Inflammatory macrophage treated with lipopolysaccharide for 4 hours (primary cell): ENCODE measurements at places on chromosomes 3 and 15.

- no peak for DNase-seq
Observed at GRCh38 chr3:70849911-70850699, 537.7 kb upstream of the MDFIC2 start.

DNA sequence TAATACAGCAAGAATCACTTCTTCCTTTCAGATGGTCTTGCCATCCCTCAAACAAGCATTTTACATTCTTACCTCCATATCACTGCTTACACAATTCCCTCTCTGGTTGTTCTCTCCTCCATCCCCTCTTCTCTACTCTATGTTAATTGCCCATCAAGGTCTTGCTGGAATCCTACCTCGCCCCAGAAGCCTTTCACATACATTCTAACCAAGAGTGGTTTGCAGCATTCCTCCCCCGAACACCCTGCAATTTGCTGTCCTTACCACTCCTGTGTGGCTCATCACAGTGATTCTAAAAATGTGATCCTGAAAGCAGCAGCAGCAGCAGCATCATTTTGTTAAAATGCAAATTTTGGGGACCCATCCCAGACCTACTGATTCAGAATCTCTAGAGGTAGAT is 30.6 kb downstream of the TNIK start:
- DNase-seq = no peak

DNA sequence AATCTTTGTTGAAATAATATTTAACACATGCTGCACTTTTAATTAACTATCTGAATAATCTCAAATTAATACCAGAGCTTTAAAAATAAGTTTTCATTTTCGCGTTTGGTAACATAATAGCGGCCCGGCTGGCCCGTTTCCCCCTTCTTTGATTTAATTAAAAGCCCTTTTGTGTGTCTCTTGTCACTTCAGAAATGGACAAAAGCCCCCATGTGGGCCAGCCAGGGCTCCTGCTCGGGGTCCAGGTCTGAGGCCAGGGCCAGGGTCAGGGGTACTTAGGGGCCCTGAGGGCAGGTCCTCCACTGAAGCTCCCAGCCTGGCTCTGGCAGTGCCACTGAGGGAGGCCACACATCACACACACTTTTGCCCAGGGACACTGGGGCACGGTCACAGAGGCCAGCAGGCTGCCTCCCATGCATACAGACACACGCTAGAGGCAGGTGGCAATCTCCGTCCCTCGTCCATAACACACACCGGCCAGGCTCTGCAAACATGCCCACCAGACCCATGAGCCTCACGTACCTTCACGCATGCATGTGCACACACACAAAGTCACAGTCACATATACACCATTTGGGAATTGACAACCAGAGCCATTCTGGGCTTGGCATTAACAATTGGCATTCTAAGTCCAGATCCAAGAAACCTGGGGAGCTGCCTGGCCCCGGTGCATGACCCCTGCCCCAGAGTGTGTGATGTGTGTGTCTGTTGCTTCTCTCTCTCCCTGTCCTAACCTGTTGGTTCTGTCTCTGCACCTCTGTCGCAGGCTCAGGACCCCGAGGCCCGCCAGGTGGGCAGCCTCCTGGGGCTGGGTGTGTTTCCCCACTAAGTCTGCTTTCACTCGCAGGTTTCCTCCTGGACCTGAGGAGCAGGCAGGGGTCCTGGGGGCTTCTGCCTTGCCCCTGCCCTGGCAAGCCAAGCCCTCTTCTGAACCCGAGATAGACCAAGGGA is 38.5 kb downstream of the DNAJB8 start:
- DNase-seq = no peak

DNA sequence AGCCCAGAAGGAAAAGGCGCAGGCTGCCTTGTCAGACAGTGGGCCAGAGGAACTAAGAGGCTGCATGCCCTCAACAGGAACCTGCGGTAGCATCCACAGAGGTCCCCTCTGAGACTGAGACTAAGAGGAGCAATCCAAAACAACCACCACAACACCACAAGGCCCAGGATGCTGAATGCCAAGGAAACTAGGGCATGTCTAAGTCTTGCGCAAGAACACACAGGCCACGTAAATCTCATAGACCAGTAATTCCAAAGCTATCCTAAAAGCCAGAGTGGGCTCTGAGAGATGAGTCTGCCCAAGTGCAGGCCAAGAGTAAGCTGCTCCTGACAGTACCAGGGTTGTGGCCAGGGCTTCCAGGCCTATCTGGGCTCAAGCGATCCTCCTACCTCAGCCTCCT is 12.9 kb downstream of the MON1A start:
- DNase-seq = no peak

DNA sequence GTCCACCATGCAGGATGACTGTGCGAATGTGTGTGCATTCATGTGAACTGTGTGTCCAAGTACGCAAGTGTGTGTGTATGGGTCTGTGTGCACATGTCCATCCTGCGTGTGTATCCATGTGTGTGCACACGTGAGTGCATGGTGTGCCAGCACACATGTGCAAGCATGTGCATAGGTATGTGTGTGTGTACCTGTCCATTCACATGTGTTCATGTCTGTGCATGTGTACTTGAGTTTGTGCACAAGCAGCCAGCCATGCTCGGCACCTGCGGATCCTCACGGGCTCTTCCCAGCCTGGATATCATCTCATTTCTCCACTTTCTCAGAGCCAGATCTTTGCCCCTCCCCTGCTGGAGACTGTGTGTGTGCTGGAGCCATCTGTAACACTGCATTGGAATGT is 18.7 kb upstream of the PLXNA1 start:
- DNase-seq = no peak

GRCh38 chr3:103052236-103052830 is 617.5 kb downstream of the ZPLD1 start:
- DNase-seq = peak; percentile 81

DNA sequence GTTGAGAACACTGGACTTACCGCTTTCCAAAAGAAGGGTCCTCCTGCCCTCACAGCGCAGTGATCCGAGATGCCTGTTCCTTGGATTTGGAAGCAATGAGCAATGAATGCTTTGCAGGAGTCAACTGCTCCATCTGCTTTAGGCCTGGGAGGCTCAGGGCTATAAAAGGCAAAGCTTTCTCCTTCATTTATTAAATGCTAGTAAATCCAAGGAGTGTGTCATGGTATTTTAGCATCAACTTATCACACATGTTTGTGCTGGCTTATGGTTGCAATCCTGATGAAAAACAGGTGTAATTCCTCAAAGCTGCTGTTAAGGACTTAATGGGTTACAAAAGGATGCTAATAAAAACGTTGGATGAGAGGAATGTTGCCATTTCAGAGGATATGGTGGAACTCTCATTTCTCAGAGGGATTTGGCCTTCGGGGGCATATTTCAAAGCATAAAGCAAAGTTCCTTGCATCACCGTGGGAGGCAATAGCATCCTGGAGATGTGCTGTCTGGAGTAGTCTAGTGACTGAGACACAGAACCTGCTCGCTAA is 158.5 kb upstream of the TPM1 start:
- DNase-seq = no peak

GRCh38 chr3:113103588-113103987 is 107.8 kb upstream of the BOC start:
- DNase-seq = peak; percentile 57

DNA sequence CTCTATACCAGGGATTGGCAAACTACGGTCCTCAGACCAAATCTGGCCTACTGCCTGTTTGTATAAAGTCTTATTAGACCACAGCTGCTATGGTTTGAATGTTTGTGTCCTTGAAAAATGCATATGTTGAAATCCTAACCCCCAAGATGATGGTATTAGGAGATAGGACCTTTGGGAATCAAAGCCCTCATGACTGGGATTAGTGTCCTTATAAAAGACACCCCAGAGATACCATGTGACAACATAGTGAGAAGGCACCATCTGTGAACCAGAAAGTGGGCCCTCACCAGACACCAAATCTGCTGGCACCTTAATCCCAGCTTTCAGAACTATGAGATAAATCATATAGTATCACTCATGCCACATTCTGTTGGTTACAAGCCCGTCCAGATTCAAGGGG is 7.4 kb downstream of the HMCES start:
- no peak for DNase-seq

GRCh38 chr3:159817126-159817525 is 171.5 kb upstream of the IL12A start:
- DNase-seq = no peak
